ENCODE measurements at places on chromosomes 3 and 15.

DNA sequence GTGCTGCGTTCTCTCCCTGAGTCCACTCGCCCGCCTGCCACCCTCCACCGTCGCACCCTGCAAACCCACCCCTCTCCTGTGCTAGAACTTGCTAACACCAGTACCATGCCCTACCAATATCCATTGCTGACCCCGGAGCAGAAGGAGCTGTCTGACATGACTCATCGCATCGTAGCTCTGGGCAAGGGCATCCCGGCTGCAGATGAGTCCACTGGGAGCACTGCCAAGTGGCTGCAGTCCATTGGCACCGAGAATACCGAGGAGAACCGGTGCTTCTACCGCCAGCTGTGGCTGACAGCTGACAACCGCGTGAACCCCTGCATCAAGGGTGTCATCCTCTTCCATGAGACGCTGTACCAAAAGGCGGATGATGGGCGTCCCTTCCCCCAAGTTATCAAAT, 4.9 kb upstream of the ALAS1 start:
- DNase-seq = no peak

DNA sequence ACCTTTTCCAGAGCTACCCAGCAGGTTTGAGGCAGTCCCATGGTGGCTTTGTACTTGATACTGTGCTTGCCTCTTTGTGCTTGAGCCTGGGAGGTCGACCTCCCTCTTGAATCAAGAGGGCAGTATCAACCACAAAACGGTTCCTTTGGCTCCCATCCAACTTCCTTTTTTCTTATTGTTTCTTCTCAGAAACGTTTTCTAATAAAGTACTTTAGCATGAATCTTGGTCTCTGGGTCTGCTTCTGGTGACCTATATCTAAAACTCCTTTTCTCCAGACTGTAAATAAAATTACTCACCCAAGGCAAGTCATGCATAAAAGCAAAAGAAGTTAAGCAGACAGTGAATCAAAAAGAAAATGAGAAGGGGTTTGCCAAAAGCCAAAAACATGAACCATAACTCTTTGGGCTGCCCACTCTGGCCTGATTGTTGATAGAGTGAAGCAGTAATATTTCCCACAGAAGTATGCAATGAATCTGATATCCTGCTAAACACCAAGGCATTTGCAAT, 112.2 kb upstream of the SLC4A7 start:
- no peak for DNase-seq

DNA sequence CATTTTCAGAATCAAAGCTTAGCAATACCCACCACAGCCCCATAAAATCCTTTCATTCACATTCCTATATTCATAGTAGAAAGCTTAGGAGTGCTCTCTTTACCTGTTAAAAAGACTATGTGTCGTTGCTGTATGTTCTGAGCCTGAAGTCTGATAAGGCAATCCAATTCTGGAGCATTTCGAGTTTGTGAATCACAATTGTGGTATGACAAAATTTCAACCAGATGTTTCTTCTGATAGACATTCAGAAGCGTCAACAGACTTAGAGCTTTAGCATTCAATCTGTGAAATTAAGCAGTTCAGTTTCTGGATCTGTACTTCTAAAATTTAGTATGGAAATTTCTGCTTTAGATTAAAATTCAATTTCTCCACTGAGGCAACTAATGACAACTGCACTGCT, 58.3 kb downstream of the TASOR start:
- DNase-seq = no peak

GRCh38 chr15:68316061-68316804, 38.7 kb downstream of the FEM1B start:
- peak; percentile 39 for DNase-seq

- DNase-seq = no peak
These were observed 35.3 kb upstream of the FBN1 start for GRCh38 chr15:48680841-48681240.

- DNase-seq = no peak
These were observed 30.8 kb downstream of the MLH1 start for GRCh38 chr3:37024092-37024491.

DNA sequence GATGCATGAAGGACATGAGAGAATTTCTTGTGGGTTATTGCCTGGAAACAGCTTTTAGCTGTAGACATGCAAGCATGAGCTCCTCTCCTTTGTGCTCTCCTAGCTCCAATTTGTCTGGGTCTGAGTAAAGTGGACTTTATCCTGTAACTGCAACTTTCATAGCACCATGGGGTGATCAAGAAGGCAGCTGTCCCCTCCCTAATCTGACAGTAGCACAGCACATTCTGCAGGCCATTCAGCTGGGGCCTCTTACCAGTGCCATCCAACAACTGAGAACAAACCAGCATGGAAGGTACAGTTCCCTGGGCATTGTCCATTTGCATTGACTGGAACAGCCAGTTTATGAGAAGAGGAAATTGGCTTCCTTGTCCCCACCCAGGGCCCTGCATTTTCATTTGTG, 7.7 kb upstream of the RAB27A start:
- DNase-seq = no peak

- DNase-seq = no peak
These were observed 679.3 kb upstream of the ALCAM start for GRCh38 chr3:104687362-104687761.

- no peak for DNase-seq
These were observed 233.3 kb downstream of the NLGN1 start for GRCh38 chr3:173630849-173631248.

DNA sequence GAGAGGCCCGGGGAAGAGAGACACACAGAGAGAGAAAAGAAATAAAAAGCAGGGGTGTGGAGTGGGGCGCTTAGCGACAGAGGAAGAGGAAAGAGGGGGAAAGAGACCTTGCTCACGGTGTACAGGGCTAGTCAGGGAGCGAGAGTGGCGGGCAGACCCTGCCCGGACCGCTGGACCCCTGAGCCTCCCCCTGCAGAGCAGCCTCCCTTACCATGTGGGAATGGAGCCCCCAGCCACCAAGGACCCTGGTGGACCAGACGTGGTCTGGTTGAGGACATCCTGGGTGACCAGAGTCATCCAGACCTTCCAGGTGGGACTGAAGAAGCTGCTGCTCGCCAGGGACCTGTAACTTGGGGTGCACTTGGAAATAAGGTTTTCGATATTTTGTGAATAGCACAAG, 129.6 kb downstream of the CHSY1 start:
- DNase-seq = no peak

- DNase-seq = no peak
These were observed 803.7 kb upstream of the ARRDC4 start for GRCh38 chr15:97156739-97157265.

DNA sequence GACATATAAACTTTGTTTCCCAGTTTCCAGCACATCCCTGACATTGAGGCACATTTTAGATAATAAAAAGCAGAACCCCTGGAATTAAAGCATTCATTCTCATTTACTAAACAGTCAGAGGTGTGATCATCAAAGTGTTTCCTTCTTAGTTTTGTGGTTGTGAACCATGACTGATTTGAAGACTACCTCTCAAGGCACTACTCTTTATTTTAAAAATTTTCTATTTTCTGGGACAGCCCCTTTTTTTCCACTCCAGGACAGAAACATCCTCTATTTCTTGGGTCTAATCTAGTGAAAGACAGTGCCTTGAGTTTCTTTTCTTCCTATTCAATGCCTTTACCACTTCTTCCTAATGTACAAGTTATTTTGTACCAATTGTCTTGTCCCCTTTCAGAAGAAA, 5.2 kb downstream of the SST start:
- DNase-seq = no peak

DNA sequence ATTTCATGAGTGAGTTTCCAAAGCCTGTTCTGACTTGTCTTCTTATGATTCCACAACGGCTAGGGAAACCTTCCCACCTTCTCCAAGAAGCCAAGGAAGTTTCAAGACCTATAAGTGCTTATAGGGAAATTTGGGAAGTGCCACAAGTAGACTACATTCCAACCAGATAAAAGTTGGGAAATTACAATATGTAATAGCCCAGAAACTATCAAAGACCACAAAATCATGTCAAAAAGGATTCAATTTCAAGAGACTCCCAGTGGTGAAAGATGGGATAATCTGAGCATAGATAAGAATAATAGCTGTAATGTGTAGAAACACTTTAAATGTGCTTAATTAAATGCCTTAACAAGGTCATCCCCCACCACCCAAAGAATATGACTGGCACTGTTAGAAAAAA, 169.2 kb upstream of the SLC2A2 start:
- DNase-seq = no peak

DNA sequence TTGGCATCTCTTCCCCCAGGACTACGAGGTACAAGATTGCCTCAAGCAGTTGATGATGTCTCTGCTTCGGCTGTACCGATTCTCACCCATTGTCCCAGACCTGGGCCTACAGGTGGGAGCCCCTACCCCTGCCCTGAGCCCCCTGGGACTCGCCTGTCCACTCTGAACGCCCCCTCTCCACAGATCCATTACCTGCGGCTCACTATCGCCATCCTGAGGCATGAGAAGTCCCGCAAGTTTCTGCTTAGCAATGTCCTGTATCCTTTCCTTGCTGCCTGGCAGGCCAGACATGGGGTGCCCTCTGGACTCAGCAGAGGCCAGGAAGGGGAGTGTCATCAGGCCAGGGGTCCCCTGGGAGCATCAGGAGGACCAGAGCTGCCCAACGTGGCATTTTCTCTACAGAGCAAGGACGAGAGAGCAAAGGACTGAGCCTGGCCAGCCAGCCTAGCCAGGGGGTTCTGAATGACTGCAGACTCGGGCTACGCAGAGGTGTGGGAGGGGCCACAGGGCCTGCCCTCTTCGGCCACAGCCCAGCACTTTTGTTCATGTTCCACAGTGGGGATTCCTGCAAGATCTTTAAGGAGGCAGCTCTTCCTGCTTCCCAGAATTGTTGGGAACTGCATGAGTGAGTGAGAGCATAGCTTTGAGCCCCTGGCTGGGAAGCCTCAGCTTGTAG, 11.2 kb downstream of the RNF123 start:
- DNase-seq = no peak

- peak; percentile 67 for DNase-seq
These were observed 79.4 kb downstream of the FRMD4B start for GRCh38 chr3:69306239-69307185.

DNA sequence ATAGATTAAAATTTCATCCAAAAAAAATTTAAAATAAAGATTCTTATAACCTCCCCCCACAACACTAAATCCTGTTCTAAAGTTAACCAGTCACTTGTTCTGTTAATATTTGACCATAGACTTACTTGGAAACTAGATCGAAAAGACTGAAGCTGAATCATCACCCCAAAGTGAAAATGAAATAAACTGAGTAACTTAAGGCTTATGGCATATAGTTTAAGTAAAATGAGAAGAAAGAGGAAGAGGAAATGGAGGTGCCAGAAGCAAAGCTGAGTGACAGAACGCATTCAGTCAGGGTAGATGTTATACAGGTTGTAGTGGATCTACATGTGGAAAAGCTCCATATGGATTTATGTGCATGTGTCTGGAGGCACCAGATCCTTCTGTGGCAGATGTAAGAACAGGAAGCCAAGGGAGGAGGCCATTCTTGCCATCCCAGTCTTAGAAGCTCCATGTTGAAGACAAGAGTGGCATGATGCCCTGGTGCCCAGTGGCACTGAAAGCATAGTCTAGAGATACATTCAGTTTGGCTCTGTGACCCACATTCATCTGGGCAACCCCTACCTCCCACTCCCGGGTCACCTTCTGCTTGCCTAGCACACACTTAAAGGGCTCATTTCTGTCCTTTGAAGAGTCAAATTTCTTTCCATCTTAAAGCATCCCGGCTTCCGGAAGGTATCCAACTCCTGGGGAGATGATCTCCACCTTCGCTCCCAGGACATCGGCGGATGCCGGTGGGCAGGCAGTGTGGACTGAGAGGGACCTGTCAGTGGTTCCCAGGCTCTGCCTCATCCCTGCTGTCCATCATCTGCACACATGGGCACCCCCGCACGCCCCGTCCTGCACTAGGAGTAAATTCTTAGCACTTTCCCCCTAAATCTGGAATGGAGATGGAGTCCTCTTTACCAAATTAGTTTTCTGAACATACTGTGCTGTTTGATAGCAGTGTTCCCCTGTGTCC, 90.8 kb downstream of the NEO1 start:
- DNase-seq = no peak

- no peak for DNase-seq
These were observed 201.4 kb upstream of the ARHGEF26 start for GRCh38 chr3:153919773-153920172.

DNA sequence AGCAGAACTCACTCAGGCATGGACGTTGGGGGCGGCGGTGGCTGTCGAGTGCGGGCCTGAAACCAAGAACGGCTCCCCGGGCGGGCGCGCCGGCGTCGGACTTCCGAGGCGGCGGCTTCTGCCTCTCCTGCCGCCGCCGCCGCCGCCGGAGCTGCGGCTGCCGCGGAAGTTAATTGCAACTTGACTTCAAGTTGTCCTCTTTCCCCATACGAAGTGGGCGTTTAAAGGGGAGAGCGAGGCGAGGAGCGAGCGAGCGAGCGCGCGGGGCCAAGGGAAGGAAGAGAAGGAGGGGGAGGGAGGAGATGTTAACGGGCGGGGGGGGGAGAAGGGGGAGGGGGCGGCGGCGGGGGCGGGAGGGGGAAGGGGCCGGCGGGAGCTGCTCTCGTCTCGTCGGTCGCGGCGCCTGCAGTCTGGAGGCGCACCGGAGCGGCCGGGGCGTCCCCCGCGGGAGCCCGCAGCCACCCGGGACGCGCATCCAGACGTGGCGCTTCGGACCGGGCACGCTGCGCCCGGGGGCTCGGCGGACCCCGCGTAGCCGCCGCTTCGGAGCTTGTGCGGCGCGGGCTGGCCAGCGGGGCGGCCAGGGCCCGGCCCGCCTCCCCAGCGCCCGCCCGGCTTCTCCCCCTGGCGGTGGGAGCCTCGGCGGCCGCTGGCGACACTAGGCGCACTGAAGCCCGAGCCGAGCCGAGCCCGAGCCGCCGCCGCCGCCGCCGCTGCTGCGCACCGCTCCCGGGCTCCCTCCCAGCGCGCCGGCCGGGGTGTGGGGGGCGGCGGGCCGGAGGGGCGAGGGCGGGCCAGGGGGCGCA, 19.7 kb upstream of the SATB1 start:
- DNase-seq = peak; percentile 85

GRCh38 chr15:79815468-79815867, 81.3 kb downstream of the MTHFS start:
- no peak for DNase-seq

GRCh38 chr15:53549697-53550305, 209.7 kb downstream of the WDR72 start:
- no peak for DNase-seq

DNA sequence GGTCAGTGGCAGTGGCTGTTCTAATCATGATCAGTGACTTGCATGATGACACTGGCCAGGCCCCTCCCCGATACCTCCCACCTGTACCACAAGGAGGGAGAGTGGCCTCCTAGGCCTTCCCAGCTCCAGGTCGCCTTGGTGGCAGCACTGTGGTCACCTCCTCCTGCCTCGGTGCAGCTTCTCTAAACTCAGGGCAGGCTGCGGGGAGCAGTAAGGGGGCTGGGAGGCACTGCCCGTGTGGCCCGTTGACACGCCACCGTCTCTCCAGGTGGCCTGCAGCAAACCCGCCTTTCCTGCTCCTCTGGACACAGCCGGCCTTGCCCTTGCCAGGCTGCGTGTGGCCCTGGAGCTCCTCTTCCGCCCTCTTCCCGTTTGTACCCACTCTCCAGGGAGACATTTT, 184.1 kb downstream of the XXYLT1 start:
- no peak for DNase-seq

DNA sequence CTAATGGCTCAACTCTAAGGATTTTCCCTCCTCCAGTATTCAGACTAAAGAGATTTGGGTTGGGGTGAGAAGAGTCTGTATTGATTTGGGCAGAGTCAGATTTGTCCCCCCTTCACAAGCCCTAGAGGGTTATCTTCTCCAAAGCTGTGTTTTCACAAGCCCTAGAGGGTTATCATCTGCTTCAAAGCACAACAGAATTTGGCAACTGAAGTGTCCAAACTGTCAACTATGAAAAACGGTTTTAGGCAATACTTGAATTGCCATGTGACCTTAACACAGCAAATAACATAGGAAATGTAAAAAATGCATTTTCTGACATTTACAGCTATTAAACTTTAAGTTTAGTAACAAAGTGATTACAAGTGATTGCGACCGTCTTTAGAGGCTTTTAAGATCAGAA, 119.9 kb downstream of the IMPG2 start:
- no peak for DNase-seq
